ENCODE measurements at places on chromosomes 5 and 9.

GRCh38 chr9:110604171-110604601, 24.6 kb upstream of the SVEP1 start:
- DNase-seq = no peak

DNA sequence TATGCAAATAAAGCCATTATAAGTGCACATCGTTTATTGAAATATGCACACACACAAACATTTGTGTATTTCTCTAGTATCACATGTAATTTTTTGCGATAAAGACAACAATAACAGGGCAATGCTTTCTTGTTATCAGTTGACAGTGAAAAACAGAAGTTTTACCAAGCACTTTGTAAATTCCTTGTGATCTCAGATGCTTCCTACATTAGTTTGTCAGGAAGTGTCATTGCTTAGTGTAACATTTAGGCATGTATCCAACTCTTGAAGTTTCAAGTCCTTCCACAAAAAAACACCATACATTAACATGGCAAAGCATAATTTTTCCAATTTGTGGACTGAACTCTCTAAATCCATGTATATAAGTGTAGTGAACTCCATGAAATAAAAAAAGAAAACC, 46.4 kb downstream of the MOCS2 start:
- no peak for DNase-seq

- DNase-seq = no peak
These were observed 5.5 kb downstream of the OTULIN start for GRCh38 chr5:14669975-14670374.

DNA sequence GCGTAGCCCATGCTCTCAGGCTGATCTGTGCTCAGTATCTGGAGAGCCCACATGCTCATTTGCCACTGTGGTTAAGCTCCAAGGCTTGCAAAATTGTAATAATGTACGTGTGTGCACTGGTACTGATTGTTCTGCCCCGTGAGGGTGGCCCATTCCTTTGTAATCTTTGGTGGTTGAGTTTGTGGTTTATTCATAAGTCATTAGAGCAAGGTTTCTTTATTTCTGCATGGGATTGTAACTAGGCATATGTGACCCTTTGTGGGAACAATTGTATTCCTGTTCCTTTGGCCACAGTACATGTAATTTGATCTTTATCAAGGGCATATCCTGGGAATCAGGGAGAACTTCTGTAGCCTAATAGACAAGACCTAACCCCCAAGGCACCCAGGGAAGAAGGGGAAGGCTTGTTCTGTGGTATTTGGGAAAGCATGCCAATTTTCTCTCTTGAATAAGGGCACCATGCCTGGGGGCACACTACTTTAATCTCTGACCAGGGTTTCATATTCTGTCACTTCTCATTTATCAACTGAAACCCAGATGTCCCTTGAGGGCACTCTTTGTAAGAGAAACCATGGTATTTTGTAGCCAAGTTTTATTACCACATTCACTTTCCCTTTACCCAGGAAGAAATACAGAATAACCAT, 74.6 kb downstream of the NPR3 start:
- no peak for DNase-seq

- DNase-seq = peak; percentile 56
These were observed 65.0 kb downstream of the FGF18 start for GRCh38 chr5:171484460-171484899.

DNA sequence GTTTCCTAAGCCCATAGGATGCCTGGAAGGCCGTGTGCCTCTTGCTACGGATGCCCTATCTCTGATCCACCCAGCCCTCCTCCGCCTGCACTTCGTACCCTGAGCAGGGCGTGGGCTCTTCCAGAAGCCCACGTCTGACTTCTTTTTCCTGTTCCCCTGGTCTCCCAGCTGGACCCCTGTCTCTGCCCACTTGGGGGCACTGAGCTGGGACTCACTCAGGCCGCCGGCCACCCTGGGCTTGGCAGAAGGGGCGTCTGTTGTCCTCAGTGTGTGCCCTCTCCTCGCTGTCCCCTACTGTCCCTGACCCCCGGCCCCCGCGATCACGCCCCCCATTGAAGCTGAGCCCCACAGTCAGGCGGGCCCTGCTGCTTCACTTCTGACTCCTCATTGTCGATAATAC, 22.0 kb upstream of the RXRA start:
- DNase-seq = no peak

GRCh38 chr5:130270786-130271185, 366.5 kb downstream of the CHSY3 start:
- DNase-seq = no peak

GRCh38 chr5:36683821-36684434, 77.5 kb downstream of the SLC1A3 start:
- DNase-seq = no peak

GRCh38 chr5:6491919-6492290, 43.2 kb downstream of the UBE2QL1 start:
- no peak for DNase-seq

DNA sequence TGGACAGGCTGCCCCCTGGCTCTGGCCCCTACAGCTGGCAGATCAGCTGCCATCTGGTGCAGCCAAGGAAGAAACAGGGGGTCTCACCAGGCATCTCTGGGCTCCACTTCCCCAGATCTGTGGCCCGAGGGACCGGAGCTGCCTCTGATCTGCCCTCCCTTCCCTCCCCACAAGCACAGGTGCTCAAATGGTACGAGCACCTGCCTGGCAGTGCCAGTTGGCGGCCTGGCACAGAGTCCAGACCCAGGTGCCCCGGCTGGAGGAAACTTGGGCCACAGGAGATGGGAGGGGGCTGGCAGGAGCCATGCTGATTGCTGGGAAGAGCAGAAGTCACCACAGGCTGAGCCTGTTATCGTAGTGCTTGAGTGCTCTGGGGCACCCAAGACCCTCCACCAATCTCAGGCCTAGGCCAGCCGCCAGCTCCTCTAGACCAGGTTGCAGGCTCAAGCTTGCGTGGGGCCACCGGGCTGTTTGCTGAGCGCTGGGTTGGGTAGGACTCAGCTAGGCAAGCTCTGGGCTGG, 5.0 kb upstream of the CAMK2A start:
- no peak for DNase-seq

- no peak for DNase-seq
These were observed 171.7 kb downstream of the ZNF608 start for GRCh38 chr5:124574521-124575436.

GRCh38 chr9:6944896-6945295, 187.1 kb downstream of the KDM4C start:
- no peak for DNase-seq

DNA sequence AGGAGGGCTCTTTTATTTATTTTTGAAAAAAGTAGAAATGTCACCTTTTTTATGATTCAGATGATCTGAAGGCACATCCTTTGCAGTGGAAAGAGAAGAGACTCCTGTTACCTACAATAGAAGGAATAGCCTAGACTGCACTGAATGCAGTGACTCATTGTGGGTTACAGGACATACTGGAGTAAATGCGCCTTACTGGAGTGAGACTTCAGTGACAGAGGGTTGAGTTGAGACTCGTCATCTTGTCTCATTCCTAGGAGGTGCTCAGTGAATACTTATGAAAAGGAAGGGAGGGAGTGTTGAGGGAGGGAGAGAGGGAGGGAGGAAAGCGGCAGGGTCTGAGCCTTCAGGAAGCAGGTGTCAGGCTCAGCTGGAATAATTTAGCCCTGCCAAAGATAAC, 25.2 kb downstream of the ANKRA2 start:
- no peak for DNase-seq

- no peak for DNase-seq
These were observed 102.3 kb upstream of the GRIN3A start for GRCh38 chr9:101840694-101841188.
